MG63 (cell line): ENCODE measurements at places on chromosomes 2 and 18. TPM values are rescaled to one million over a fixed set of nuclear protein-coding genes. Genes with fewer than 3 reads are reported as not detected.
A peak's percentile ranks its signal among the peaks of the same experiment; 100 is the strongest.

The HJURP gene
- total RNA-seq = 59.1 and 67.1 TPM in 2 replicates

The C2orf66 gene
- total RNA-seq = not detected in 2 replicates

The MDH1B gene
- total RNA-seq = 0.72 and 11.4 TPM in 2 replicates

The HS1BP3 gene
- 10.9 and 28.0 TPM in 2 replicates for total RNA-seq

The DNAJC5G gene
- not detected in 2 replicates for total RNA-seq

The HDLBP gene
- total RNA-seq = 383 and 447 TPM in 2 replicates

DNA sequence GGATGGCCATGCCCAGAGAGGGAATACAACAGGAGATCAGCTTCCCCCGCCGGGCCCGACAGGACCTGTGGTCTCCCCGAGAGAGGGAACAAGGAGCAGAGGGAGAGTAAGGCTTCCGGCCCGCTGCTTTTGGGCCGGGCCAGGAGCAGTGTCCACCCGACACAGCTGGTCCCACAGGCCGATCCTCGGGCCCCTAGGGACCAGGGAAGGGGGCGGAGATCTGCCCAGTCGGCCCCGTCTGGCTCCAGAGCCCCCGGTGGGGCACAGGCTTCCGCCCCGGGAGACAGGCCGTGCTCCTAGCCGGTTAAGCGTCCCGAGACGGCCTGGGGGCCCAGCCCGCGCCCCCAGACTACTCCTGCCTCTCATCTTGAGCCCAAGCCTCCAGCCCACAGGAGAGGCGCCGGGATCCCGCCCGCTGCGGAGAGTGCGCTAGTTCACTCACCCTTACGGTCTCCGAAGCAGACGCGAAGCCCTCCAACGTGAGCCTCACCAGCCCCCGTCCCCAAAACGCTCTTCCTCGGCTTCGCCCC lies at the start of gene MCFD2:
MCFD2 (minus strand) TSS at position 526 of the 530 bp plus-strand sequence. CDS start 6,635 bp downstream, outside the sequence.
- peak; percentile 31 for DNase-seq

- DNase-seq = no peak
These were observed 19.8 kb downstream of the MYL12B start for GRCh38 chr18:3281456-3282400.

DNA sequence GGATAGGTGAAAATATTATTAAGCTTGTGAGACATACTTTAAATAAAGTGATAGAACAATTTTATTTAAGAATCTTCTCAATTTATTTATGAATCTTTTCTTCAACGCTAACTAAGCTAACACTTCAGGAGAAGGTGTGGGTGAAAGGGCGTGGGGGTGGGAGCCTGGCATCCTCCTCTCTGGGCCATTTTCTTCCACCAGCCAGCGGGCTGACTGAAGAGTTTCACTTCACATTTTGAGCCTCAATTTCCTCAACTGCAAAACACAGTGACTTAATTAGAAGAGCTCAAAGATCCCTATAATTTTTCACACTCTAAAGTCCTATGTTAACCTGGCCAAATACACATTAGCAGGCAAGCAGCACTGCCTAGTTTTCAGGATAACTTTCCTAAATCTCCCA lies 94.8 kb downstream of the FTCDNL1 start:
- DNase-seq = no peak

GRCh38 chr2:56021136-56021474 lies 97.5 kb upstream of the EFEMP1 start:
- DNase-seq = no peak
